Mammary epithelial cell (primary cell): ENCODE measurements at places on chromosomes 13 and 19. TPM values are rescaled to one million over a fixed set of nuclear protein-coding genes. Genes with fewer than 3 reads are reported as not detected.

Gene ZSCAN18
- total RNA-seq: 16.3 and 24.7 TPM in 2 replicates

Gene ETHE1
- 114 TPM for total RNA-seq

Gene FLT3LG
- total RNA-seq: 0.50 TPM

Gene HSPB6
- not detected in 2 replicates for total RNA-seq

Gene NDUFA13
- 136 TPM for total RNA-seq
